NCI-H1105 (cell line): ENCODE measurements at places on chromosomes 5 and 9.

- DNase-seq: no peak
Measured at GRCh38 chr5:50593681-50594080, 72.8 kb upstream of the PARP8 start.

DNA sequence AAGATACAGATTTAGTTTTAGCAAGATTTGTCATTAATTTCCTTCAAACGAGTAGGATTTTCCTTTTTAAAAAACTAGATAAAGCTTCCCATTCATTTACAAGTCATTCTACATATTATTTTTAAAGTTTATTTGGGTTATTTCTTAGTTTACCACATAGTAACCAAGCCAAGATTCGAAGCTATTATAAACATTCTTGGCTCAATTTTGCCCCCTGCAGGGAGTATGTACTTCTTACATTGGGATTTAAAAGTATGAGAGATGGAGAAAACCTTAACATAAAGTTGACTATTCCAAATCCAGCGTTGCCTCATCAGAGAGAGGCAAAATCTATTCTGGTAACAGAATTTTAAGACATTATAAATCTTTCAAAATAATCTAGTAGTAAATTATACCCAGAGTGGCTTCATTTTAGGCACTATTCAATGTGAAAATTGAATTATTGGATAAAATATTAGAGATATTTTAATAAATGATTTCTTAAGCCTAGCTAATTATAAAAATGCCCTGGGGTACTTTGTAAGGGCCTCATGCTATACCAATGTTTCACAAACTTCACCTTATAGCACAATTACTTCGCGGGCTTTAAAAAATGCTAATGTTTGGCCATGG, 39.1 kb downstream of the FBN2 start:
- no peak for DNase-seq

GRCh38 chr9:110764006-110764405, 95.4 kb downstream of the MUSK start:
- no peak for DNase-seq

DNA sequence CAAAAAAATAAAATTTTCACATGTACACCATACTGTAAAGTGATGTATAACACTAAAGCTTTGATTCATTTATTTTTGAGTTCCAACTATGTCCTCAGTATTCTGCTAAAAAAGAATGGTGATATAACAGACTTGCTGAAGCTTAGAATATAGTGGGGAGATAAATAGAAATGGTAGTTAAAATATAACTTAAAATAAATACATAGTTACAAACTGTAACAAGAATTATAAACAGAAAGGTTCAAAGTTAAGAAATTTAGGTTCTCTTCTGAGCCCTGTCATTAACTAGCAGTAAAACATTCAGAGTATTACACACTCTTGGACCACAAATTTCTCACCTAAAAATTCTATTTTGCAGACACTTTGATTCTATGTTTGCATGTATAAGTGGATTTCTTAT, 392.1 kb downstream of the ANXA1 start:
- DNase-seq: no peak
